ENCODE measurements at places on chromosomes 11 and 22. TPM values are rescaled to one million over a fixed set of nuclear protein-coding genes. Genes with fewer than 3 reads are reported as not detected.

DNA sequence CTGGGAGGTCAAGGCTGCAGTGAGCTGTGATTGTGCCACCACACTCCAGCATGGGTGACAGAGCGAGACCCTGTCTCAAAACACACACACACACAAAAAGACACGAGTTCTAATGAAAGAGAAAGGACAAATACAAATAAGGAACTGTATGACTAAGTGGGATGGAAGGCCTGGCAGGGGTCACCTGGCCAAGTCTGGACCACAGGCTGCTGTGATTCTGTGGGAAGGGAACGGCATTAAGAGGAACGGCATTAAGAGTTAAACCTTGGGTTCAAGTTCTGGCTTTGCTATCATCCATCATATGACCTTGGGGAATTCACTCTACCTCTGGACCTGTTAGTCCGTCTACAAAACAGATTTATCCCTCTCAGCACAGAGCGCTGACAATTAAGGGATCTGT, 47.7 kb downstream of the LRFN4 start:
- no peak for DNase-seq

DNA sequence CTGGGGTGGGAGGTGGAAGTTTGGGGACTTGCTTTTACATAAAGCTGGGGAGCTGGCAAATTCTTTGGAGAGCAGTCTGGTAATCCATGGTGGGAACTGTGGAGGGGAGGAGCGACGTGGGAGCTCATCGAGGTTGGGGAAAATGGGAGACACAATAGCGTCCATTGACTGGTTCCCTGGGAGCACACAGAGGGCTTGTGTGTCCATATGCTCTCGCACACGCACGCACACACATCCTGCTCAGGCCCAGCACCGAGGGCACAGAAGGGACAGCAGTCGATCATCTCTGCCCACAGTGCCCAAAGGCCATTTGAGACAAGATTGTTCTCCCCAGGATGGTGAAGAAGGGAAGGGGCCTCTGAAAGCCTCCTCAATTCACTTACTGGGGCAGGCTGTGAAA, 53.7 kb downstream of the FBXO7 start:
- no peak for DNase-seq

GRCh38 chr22:29291215-29291614, 15.2 kb upstream of the GAS2L1 start:
- DNase-seq = no peak

DNA sequence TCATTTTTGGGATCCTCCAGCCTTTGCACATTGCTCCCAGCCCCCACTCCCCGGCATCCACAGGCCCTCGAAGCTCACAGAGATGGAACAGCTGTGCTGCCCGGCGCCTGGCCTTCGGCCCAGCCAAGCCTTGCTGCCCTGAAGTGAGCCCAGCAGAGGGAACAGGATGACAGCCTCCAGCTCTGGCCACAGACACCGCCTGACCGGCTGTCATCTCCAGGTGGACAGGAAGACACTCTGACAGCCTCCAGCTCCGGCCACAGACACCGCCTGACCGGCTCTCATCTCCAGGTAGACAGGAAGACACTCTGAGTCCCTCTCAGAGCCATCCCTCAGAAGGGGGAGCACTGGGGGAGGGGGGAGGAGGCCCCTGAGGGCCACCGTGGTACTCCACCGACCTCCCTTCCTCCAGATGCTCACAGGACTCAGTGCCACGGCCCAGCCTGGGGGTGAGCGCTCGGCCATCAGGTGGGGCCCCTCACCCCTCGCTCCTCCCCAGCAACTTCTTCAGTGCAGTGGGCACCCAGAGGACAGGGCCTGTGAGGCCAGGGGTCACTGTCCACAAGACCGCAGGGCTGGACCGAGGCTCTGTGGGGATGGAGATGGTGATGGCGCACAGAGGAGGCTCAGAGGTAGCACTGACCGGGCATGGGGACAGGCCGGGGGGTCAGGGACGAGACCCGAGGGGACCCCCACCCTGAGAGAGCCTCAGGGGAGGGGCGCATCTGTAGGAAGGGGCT, 58.6 kb downstream of the BRD1 start:
- no peak for DNase-seq

GRCh38 chr11:11816511-11817314, 25.1 kb upstream of the USP47 start:
- no peak for DNase-seq

GRCh38 chr11:64241491-64242374, 838 bp downstream of the FKBP2 start:
- DNase-seq = no peak

- no peak for DNase-seq
Measured at GRCh38 chr11:73244589-73245240, 26.6 kb downstream of the P2RY2 start.

Gene CRELD2
- 31.0 TPM for total RNA-seq

Gene LUZP2
- total RNA-seq = not detected

Gene SYT8
- not detected for total RNA-seq
